ENCODE measurements at places on chromosomes 3 and 15.

DNA sequence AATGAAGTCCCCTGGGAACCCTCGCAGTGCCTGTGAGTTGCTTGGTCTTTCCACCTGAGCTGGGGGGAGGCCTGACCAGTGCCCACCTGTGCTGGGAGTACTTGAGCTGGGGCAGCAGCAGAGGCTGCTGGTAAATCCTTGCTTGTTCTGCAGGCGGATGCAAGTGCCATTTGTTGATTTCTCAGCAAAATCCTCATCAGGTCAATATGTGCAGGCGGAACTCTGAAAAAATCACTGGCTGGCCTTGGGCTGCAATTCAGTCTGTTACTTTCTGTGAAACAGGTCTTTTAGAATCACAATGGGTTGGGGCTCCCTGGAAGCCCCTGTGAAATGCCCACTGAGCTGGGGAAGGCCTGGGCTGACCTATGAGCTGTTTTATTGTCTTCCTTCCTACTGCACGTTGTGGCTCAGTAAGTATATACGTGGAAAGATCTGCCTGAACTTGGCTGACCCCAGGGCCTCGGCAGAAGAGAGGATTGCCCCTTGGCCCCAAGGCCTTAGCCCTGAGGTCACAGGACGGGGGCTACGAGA, 182.0 kb upstream of the RGMA start:
- no peak for DNase-seq

- no peak for DNase-seq
Measured at GRCh38 chr3:115671761-115672455, 48.6 kb downstream of the GAP43 start.

- no peak for DNase-seq
Measured at GRCh38 chr3:150480877-150481276, 65.4 kb downstream of the SERP1 start.

GRCh38 chr3:121481106-121481880, 64.5 kb downstream of the POLQ start:
- no peak for DNase-seq

GRCh38 chr3:15982667-15983196, 185.0 kb upstream of the ANKRD28 start:
- DNase-seq = peak; percentile 89

- DNase-seq = no peak
Measured at GRCh38 chr3:194382892-194383223, 13.3 kb upstream of the LRRC15 start.

DNA sequence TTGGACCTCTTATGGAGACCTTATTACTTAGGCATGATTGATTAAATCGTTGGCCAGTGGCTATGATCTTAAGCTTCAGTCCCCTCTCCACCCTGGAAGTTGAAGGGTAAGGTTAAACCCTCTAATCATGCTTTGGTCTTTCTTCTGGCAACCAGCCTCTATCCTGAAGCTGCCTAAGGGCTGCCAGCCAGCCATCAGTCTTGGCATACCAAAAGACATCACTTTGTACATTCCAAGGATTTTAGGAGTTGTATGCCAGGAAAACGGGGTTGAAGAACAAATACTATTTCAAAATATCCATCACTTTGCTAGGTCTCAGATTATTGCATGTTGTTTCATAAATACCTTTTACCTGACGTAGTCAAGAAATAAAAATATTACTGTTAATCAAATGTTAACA, 28.9 kb downstream of the UBE2E2 start:
- peak; percentile 19 for DNase-seq

DNA sequence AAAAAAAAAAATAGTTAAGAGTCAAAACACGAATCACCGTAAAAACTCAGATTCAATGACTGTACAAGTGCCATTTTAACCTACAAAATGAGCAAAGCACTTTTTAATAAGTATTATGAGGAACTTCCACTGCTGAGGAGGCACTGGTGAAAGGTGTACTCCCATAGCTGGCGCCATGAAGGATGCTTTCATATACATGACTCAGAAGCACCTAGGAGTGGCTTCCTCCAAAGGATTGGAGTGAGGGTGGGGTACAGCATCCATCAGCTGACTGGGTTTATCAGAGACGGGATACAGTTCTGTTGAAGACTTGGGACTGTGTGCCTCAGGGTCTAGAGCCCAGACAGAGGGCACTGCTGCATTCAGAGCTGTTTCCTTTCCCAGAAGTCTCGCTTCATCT, 60.9 kb upstream of the MEX3B start:
- no peak for DNase-seq

- DNase-seq = no peak
Measured at GRCh38 chr15:37099319-37100108, 835 bp downstream of the MEIS2 start.

- no peak for DNase-seq
Measured at GRCh38 chr3:141462176-141462859, 24.5 kb upstream of the RASA2 start.

DNA sequence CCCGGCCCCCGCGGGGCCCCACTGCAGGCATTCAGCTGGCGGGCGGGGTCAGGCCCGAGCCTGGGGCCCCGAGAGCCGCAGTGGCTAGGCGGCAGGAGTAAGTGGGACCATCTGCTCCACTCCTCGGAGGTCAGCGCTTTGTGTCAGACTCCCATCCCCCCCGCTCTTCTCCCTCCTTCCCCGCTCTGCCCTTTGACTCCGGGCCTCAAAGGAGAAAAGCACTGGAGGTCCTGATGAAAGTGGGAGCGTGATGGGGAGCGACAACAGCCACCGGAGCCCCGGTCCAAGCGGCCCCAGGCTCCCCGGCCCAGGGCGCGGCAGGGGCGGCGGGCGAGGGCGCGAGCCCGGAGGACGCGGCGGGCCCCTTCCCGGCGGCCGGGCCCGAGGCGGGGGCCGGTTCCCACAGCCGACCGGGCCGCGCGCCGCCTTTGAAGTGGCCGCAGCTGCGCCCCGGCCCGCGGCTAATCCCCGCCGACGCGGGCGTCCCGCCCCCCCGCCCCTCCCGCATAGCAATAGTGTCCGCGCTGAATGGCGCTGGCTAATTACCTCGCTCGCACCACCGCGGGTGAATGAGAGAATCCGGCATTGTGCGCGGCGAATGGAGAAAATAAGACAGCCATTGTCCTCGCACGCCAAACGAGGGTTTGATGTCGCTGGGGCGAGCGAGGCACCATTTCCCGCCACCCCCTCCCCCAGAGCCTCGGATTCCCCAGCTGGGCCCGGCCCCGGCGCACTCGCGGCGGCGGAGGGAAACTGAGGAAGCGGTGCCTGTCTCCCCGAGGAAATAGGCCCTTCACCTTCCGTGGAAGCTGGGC, 22.4 kb downstream of the IGDCC3 start:
- DNase-seq = no peak

DNA sequence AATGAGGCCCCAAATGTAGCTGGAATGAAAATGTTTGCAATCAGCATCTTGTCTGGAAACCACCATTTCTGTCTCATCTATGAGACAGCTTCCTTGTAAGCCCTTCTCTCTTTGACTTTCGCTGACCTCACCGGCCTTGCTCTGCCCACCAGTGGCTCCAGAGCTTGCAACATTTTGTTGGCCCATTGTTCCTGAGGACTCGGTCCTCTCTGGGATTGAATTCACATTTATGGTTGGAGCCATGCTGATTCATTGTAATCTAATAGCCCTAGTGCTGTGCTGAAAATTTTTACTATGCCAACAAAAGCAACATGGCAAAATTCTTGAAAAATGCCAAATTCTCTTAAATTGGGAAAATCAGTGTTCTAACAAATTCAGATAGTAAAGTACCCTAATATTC, 37.2 kb downstream of the ABHD5 start:
- peak; percentile 16 for DNase-seq

DNA sequence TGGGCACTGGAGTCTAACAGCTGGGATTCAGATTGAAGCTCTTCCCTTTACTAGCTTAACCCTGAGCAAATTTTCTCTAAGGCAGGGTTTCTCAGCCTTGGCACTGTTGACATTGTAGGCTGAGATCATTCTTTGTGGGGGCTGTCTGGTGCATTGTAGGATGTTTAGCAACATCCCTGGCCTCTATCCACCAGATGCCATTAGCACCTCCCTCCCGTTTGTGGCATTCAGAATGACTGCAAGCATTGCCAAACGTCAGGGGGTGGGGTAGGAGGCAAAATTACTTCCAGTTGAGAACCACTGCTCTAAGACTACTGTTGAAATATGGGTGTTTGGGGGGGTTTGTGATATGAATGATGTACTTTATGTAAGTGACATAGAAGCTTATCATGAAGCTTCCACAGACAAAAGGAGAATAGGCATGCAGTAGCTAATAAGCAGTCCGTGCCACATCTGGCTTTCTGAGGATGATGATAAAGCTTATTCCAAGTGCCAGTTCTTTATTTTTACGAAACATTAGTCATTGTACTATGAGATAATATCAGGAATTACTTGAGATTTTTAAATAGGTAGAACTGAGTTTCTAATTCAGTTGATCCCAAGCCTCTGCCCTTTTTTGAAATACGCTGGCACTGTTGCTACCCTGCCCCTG, 39.3 kb downstream of the NKIRAS1 start:
- peak; percentile 80 for DNase-seq

GRCh38 chr15:74180881-74181602, 7.5 kb downstream of the ISLR start:
- no peak for DNase-seq

GRCh38 chr3:63387568-63387967, 109.5 kb downstream of the SYNPR start:
- DNase-seq = peak; percentile 20

- no peak for DNase-seq
Measured at GRCh38 chr3:196927571-196928453, 14.5 kb downstream of the NCBP2 start.

DNA sequence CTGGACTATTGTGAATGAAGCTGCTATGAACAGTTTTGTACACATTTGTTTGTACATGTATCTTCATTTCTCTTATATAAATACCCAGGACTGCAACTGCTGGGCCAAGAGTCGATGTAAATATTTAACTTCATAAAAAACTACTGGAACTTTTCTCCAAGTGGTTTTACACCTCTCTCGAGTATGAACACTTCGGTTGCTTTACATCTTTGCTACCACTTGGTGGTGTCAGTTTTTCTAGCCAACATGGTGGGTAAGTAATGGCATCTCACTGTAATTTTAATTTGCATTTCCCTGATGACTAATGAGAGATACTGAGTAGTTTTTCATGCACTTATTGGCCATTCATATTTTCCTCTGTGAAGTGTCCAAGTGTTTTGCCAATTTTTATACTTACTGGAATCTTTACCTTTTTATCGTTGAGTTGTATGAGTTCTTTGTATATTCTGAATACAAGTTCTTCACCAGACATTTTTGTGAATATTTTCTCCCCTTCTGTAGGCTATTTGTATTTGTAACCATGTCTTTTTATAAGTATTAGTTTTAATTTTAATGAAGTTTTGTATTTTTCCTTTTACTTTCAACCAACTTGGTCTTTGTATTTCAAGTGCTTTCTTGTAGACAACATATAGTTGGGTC, 44.4 kb downstream of the PCOLCE2 start:
- peak; percentile 56 for DNase-seq

DNA sequence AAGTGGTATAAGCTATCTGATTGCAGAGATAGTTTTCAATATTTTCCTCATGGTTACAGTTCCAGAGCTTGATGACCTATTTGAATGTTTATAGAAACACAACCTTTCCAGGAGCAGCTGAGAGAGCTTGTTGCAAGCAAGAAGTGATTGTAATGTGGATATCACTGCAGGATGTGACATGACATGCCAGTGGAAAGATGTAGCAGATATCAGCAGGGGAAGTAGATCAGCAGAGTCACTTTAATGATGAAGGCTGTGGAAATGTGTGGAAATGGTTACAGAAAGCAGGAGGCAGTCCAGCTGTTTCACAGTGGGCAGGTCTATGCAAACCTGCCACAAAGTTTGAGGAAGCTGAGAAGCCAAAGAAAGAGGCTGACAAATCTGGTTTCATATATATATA, 21.0 kb downstream of the TMEM158 start:
- no peak for DNase-seq

- DNase-seq = peak; percentile 79
Measured at GRCh38 chr3:172749230-172749965, 1.1 kb upstream of the ECT2 start.

DNA sequence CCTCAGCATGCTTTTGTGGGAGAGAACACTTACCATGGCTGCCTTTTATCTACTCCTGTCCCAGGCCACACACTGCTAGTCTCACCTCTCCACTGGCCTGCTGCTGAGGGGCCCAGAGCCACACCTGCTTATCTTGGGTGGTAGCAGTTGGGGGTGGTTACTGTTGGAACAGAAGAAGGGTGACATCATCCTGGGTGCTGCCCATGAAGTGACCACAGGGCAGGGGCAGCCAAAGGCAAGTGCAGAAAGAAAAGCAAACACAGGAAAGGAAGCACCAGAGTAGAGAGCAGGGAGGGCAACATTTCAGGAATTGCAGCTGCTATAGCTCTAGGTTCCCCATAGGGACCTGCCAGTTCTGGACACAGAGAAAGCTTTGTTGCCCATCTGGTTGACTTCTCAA, 345.2 kb downstream of the VPS13C start:
- no peak for DNase-seq

- DNase-seq = peak; percentile 54
Measured at GRCh38 chr15:88900309-88900981, 5.1 kb upstream of the HAPLN3 start.

GRCh38 chr15:63892794-63893441, 59.2 kb upstream of the HERC1 start:
- no peak for DNase-seq

DNA sequence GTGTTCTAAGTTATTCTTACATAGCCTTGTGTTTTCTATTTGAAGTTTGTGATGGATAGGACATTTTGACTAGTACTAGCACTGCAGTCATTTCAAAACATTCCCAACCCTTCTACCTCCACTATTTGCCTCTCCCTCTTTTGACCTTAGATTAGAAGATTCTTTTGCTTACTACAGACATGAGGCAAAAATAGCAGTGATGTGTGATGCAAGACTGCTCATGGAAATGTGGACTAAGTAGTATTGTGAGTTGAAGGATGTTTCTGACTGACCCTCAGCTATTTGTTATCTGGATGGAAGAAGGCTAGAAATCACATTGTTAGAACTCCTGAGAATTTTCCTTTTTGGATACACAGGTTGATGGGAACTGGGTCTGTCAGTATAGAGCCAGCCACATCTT, 45.9 kb downstream of the ATP2C1 start:
- peak; percentile 11 for DNase-seq

- no peak for DNase-seq
Measured at GRCh38 chr3:157335233-157336076, 101.2 kb upstream of the PTX3 start.

GRCh38 chr3:49161808-49162530, 4.2 kb downstream of the CCDC71 start:
- DNase-seq = no peak

GRCh38 chr3:12384451-12385233, 95.8 kb downstream of the PPARG start:
- DNase-seq = no peak

Measured in GM03348 (cell line).